ENCODE measurements at places on chromosomes 6 and 20.

GRCh38 chr6:41759905-41760579 lies 12.8 kb upstream of the PGC start:
- DNase-seq = no peak

DNA sequence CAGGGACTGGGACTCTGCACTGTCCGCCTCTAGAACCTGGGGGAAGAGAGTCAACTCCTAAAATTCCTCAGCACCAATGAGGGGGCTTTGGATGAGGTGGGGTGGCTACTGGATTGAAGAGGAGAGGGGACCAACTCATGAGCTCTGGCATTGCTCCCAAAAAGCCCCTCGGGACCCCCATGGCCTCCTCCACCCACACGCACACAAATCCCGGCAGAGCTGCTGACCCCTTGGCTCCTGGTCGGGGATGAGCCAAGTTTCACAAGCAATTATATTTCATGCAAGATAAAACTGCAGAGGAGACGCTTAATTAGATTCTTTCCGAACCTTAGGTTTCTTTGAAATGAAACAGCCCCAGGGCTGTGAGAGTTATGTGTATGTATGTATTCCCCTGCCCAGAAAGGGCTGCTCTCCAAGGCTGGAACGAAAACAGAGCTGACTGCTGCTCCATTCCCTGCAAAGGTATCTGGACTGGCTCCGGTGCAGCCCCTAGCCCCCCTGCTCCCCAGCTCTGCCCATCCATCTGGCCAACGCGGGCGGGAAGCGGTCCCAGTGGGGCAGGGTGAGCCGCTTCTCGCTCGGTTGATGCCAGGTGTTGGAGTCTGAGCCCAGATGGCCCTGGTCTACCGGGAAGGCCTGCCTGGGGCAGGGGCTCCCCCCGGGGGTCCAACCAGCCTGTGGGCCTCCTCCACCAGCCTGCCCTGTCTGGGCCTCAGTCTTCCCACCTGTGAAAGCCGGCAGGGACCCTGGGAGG lies 46.8 kb upstream of the STX16 start:
- DNase-seq = no peak

DNA sequence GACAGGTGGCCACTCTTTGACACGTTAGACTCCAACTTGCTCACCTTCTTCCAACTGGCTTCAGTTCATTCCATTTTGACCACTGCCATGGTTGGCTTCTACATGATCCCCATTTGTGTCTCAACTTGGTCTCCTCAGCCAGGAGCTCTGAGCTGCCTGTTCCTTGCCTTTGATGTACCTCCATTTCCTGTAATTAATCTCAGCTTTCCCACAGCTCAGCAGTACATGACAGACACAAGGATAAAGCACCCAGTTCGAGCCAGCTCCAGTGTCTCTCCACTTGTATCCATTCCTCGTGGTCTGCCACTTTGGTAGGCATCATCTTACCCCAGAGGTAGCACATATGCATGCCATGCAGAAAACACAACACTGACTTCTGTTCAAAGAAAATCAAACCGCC lies 161.0 kb downstream of the TSHZ2 start:
- no peak for DNase-seq

- no peak for DNase-seq
Observed at GRCh38 chr6:81340946-81341345, 411.5 kb downstream of the TENT5A start.

DNA sequence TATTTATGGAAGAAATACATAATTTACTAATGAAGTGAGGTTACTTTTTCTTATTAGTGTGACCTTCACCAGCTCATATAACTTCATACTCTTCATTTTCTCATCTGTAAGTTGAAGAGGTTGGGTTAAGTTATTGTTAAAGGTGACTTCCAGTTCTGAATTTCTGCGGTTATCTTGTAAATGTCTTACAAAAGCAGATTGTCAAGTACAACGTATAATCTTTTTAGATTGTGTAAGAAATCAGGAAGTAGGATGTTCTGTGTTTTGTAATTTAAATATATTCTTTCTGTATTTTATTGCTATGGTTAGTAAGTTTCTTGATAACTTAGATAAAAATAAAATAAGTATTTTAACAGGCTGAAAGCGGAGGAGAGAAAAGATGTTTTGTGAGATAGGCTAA lies 12.0 kb downstream of the WTAP start:
- DNase-seq = no peak

DNA sequence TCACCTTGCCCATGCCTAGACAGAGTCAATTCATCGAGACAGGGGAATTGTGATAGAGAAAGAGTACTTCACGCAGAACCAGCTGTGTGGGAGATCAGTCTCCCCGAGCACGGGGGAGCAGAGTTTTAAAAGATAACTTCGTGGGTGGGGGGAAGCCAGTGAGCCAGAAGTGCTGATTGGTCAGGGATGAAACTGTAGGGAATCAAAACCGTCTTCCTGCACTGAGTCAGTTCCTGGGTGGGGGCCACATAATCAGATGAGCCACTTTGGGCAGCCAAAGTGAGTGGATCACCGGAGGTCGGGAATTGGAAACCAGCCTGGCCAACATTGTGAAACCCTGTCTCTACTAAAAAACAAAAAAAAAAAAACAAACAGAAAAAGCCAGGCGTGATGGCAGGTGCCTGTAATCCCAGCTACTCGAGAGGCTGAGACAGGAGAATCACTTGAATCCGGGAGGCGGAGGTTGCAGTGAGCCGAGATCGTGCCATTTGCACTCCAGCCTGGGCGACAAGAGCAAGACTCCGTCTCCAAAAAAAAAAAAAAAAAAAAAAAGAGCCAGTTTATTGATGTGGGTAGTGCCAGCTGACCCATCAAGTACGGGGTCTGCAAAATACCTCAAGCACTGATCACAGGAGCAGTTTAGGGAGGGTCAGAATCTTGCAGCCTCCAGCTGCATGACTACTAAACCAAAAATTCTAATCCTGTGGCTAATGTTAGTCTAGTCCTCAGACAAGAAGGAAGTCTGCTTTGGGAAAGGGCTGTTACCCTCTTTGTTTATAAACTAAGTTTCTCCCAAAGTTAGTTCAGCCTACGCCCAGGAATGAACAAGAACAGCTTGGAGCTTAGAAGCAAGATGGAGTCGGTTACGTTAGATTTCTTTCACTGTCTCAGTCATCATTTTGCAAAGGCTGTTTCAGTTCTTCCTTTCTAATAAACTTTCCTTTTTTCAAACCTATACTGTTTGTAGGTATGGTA lies 3.9 kb upstream of the TRIM39 start:
- no peak for DNase-seq

DNA sequence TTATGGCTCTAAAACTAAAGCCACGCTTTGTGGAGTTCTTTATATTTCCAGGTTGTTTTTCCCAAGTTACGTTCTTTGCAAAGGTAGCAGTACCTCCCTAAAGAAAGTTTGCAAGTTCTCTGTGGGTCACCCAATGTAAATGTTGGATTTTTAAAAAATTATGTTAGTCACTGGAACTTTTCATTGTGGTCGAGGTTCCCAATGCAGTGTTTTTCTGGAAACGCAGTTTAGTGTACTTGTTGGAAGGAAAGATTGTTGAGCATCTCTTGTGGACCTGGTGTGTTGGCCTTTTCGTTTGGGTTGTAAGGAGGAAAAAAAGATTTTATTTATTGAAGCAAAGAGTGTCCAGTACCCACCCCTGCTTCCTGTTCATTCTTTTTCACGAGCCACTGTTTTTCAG lies 1.4 kb downstream of the TOP1 start:
- no peak for DNase-seq

DNA sequence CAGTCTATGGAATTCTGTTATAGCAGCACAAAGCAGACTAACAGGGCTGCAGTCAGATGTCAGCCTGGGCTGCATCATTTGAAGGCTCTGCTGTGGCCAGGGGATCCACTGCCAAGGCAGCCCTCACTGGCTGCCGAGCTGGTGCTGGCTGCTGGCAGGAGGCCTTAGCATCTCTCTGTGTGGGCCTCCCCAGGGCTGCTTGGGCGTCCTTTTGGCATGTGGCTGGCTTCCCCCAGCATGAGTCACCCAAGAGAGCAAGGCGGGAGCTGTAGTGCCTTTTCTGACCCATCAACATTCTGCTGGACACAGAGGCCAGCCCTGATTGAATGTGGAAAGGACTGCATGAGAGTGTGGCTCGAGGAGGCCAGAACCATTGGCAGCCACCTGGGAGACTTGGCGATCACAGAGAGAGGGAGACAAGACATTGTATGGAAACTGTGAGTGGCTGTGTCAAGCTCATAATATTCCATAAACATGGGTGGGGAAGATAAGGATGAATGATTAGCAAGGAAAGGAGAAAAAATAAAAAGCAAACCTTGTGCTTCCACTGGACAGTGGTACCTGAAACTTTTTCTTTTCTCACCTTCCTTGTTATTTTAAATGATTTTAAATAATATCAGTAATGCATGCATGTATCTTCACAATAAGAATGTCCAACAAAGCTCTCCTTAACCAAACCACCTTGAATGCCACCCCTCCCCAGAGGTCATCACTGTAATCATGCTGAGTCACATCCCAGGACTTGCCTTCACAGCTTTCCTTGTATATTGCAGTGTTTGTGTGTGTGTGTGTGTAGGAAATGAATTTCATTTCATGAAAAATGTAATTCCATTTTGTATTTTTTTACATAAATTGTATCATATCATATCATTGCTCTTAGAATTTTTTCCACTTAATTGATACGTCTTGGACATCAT lies 55.0 kb upstream of the VSX1 start:
- DNase-seq = no peak

- no peak for DNase-seq
Observed at GRCh38 chr6:41648921-41649320, 10.7 kb downstream of the MDFI start.

GRCh38 chr20:50895111-50895830 lies 36.0 kb downstream of the ADNP start:
- no peak for DNase-seq

DNA sequence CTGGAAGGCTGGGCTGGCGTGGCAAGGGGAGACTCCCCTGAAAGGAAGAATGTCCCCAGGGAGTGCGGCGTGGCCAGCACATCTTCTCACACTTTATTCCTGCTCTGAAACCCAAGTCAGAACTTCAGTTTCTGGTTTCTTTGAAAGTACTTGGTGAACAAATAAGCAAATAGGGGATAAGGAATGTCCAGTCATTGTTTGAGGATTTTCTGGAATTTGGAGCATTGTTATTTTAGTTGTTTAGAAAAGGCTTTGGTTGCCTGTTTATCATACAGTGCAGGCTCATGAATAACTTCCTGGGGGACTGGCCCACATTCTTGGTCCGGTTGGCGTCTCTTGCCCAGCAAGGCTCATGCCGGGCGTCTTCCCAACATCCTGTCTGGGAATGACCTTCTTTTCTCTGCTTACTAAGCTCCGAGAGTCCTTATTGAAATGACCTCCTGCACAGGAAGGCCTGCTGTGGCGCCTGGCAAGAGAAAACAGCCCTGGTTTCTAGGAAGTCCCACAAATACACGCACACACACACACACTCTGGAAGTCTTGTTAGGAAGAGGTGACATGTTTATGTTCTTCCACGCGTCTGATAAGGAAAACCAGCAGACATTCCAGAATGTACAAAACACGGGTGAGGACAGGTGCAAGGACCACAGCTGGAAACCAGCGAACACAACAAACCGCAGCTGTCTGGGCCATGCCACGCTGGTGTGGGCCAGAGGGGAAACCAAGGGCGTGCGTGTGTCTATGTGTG lies 71.9 kb downstream of the TMEM170B start:
- DNase-seq = no peak

DNA sequence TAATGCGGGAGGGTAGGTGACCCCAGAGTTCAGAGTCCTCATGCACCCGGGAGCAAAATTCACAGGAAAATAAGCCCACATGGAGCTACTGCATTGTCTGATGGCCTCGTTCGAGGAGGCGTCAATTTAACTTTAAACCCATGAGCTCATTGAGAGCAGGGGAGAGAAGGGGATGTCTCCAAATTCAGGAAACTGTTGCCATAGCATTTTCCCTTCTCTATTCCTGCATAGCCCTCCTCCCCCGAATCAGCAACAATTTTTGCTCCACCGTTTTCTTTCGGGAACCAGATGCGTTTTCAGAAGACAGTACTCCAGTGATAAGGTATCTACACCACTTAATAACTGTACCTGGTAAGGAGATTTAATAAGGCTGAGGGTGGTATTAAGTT lies 324 bp upstream of the LAMP5 start:
- DNase-seq = no peak

DNA sequence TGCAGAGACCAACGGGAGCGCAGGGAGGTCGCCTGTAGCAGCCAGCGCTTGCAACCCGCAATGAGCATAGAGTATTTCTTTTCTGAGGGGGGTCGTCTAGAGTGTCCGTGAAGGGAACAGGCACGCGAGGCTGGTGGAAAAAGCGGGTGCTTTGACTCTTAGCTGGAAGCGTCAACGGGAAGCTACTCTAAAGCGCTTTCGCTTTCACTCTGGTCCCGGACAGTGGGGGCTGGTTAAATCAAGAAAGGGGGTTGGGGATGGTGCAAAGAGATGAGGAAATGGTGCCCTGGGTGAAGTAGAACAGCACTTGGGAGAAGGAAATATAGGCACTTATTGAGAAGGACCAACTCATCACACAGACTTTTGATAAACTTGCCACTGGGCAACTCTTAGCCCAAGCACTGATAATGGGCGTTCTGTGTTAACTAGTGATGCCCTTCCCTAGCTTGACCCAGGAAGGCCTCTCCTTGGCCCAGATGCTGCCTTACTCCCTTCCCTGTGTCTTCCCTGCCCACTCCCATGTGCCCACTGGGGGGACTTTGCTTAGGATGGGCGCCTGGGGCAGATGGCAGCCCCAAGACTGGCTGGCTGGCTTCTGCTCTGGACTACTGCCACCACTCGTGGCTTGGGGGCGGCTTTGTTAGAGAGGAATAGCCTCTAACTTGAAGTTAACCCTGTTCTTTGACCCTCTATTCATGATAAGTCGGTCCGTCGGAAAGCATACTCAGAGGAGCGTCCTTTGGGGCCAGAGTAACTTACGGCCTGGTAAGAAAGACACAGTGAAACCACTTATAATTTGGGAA lies 585 bp downstream of the PSMB9 start:
- no peak for DNase-seq

DNA sequence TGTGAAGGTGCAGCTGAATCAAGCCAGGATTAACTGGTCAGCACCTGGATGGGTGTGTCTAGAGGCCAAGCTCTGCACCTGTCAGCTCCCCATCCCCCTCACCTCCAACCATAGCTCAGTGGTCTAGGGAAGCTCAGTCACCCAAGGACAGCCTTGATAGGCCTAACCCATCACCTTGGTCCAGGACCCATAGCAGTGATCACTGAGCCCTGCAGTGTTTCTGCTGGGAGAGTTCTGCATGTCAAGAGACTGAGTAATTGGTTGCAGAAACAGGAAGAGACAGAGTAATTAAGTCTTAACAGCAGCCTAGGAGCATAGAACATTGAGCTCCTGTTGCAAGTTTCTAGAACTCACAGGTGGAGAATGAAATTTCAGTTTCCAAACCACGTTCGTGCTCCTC lies 18.7 kb upstream of the RALGAPB start:
- DNase-seq = no peak

DNA sequence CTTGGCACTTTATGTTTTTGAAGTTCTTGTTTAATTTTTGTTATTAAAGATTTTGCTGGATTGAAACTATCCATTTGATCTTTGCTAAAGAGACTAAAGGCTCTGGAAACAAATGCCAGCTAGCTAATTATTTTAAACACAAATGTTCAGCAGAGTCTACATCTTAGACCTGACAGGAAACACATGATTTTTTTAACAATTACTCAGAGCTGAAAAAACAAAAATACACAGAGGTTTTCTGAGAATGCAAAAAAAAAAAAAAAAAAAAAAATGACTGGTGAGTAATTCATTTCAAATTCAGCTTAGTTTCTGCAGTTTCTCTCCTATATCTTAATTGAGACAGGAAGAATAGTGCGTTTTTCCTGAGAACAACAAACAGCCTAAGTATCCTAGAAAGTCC lies 448.0 kb downstream of the TENT5A start:
- DNase-seq = no peak
